ENCODE measurements at places on chromosomes 5 and 9.

- DNase-seq: no peak
Measured at GRCh38 chr5:106380736-106381135, 1290.0 kb downstream of the EFNA5 start.

- DNase-seq: no peak
Measured at GRCh38 chr5:132277971-132278853, 16.0 kb upstream of the SLC22A4 start.

DNA sequence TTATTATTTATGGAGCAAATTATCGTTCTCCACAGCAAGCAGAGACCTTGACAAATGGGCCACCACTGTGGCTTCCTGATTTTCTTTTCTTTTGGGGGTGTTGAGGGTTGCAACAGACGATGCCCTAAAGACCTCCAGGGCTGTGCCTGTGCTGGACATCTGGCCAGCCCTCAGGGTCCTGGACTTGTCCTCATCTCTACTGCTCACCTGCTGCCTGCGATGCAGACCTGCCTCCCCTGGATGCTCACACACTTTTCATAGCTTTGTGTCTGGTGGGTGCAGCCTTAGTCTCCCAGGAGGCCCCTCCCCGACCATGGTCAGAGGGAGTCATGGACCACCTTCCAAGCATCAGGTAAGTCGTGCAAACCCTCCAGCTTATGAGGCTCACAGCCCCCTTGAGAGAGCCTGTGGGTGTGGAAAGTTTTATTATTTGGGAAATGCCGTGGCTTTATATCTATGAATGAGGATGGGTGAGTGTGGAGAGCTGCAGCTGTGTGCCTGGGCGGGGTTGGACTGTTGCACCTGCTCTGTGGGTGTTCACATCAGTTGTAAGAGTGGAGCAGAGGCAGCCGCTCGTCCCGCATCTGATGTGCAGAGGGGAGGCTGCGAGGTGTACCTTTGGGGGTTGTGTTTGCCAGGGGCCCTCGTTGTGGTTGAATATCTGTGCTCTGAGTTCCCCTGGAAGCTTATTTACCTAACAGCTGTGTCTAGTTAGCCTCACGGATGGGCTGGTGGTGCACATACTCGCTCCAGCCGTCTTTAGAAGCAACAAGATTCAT lies 126.3 kb upstream of the IRX4 start:
- DNase-seq: no peak

- no peak for DNase-seq
Measured at GRCh38 chr5:124064956-124065355, 553.0 kb downstream of the CSNK1G3 start.

DNA sequence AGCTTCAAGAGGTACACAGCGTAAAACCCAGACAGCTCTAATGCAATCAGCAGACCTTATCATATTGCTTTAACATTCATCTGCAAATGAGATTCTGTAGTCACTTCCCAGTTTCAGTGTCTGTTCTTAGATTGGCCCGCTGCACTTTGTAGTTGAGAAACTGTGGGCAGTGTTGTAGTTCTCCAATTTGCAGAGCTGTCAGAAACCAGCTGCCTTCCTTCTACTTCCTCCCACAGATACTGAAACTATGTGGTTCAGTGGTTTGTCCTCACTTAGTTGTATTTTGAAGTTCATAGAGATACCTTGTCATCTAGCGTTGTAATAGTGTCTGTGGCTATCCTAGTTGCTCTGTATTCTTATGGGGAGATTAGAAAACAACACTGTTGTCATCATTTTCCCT lies 39.6 kb upstream of the TRIM36 start:
- DNase-seq: no peak

- no peak for DNase-seq
Measured at GRCh38 chr5:97501286-97501964, 318.4 kb upstream of the RIOK2 start.

DNA sequence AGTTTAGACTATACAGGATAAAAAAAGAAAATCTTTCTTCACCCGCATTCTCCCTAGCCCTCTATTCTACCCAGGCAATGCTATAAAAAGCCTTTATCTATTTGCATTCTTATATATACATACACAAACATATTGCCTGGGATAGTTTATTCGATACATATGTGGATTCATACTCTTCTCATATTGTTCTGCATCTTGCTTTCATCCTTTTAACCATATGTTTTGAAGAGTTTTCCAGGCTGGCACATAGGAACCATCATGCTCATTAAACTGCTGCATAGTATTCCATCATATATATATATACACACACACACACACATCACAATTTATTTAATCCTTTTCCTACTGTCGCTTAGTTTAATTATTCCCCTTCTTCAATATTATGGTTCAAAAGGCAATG lies 461.2 kb downstream of the NTRK2 start:
- no peak for DNase-seq

GRCh38 chr5:19334278-19334677 lies 653.7 kb downstream of the CDH18 start:
- no peak for DNase-seq

Data from AG09309 (cell line).